ENCODE measurements at places on chromosomes 16 and 17. TPM values are rescaled to one million over a fixed set of nuclear protein-coding genes. Genes with fewer than 3 reads are reported as not detected.

DNA sequence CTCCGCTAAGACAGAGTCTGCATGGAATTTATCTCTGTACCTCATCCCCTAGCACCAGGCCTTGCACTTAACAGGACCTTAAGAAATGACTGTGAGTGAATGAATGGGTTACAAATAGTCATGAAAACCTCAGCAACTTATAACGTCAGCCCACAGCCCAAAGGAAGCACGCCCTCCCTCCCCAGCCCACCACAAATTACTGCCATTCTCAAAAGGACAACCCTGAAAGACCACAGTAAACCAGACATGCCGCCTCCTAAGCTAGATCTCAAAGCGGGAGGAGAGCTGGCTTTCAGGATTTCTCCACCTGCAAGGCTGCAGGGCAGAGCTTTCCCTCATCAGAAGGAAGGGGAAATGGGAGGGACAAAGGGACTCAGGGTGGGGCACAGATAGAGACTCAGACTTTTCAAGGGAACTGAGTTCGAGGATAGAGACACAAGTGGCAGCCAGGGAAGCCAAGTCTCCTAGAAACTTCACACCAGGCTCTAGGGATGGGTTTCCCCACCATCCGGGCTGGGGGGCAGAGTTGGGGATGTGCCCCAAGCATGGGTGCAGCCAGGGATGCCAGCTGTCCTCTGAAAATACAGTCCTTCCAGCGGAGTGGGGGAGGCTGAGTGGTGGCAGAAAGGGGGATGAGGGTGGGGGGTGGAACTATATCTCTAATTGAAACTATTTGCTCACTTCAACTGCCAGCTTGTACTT lies 56.7 kb downstream of the PLXDC1 start:
- no peak for DNase-seq

GRCh38 chr16:55439101-55439690 lies 39.8 kb upstream of the MMP2 start:
- DNase-seq = no peak

DNA sequence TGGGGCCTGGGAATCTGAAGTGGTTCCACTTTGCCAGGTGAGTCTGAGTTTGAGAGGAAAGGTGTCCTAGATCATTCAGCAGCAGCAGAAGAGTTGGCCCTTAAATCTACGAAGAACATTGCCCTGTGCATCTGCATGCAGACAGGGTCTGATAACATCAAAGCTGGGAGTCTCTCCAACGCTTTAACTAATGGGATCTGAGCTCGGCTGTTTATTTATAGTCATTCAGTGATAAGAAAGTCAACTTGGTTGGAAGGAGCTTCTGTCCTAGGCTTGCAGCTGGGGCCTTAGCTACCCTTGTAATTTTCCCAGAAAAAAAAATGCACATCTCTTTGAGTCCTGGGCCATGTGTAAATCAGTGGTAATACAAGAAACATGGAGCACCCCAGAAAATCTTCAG lies 418.0 kb upstream of the HSBP1 start:
- no peak for DNase-seq

DNA sequence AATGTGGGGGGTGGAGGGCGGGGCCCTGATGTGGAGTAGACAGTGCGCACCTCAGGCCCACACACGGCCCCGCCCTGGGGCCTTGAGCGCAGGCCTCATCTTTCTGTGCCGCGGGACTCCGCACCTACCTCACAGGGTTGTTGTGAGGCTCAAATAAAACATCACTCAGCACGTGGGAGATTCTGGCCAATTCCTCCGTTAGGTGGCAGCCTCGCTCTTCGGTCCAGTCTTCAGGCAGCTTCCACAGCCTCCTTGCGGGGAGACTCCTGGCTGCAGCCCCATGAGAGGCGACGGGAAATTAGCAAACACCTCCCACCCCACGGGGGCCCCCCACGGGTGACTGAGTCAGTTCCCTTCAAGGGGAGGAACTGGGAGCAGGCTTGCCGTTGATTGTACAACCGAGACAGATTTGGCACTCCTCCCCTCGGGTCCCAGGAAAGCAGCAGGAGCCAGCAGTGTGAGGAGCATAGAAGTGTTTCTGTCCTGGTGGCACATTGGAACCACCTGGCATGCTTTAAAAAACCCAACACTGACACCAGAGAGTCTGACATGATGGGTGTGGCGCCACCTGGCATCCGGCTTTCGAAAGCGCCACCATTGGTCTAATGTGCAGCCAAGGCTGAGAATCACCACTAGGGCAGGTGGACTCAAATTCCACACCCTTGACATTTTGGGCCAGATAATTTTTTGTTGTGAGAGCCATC lies 7.6 kb downstream of the MRM1 start:
- DNase-seq = no peak

- no peak for DNase-seq
Observed at GRCh38 chr17:9959377-9959981, 54.4 kb upstream of the RCVRN start.

DNA sequence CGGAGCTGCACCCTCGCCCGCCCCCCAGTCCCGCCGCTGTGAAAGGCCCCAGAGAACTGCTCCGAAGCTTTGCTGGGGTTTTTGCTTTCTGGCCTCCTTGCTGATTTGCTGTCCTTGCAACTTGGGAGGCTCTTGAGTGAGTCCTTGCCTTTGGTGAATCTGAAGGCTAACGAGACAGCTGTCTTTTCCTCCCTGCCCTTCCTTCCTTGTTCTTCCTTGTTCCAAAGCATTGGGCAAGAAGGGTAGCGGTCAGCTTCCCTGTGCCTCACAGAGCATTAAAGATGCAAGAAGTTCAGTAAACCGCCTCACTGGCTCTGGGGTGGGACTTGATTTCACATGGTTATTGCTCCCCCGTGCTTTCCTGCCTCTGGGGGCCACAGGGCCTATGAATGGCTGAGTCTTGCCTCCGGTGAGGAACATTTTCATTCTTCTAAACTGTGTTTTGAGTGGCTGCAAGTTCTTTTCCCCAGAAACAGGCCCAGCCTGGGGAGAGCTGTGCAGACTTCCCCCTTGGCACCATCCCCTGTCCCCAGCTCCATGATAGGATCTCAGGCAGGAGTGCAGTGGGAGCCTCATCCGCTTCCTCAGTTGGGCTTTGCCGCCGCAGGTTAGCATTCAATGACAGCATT lies 1.4 kb downstream of the YPEL2 start:
- no peak for DNase-seq

GRCh38 chr16:617855-618254 lies 12.9 kb upstream of the WFIKKN1 start:
- no peak for DNase-seq

DNA sequence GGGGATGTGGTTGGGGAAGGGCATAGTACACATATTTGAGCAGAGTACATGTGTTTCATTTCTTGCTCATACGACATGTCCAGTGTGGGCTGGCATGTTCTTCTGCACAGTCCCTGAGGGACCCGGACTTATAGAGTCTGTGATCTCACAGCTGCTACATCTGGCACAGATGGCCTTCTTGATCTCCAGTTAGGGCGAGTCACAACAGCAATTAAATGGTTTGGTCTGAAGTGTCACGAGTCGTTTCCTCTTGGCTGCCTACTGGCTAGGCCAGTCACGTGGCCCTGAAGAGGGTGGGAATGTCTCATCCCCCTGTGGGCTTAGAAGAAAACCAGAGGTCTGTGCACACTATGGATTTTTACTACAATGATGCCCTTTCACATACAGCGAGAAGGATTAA lies 443.6 kb downstream of the WWOX start:
- no peak for DNase-seq

DNA sequence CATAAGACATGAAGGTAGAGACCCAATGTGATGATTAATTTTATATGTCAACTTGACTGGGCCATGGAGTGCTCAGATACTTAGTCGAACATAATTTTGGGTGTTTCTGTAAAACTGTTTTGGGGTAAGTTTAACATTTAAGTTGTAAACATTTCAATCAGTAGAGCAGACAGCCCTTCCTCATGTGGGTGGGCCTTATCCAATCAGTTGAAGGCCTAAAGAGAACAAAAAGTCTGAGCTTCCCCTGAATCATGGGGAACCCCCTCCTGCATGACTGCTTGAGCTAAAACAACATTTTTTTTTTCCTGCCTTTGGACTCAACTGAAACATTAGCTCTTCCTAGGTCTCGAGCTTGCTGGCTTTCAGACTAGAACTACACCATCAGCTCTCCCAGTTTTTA lies 327.3 kb upstream of the SOX9 start:
- DNase-seq = no peak

HOXB8 gene
- not detected for total RNA-seq

TBC1D24 gene
- total RNA-seq = 3.1 TPM

KRT32 gene
- total RNA-seq = 4.2 TPM

SLC9A5 gene
- total RNA-seq = not detected

Measured in esophagus squamous epithelium (tissue), 5 donors.